ENCODE measurements at places on chromosomes 3 and 15. TPM values are rescaled to one million over a fixed set of nuclear protein-coding genes. Genes with fewer than 3 reads are reported as not detected.

GRCh38 chr15:74956648-74957475, at the start of gene RPP25:
TSS of gene RPP25 (minus strand) at chr15:74956772. CDS start at chr15:74956583, 189 bp downstream.
- DNase-seq, result peak; percentile 90

DNA sequence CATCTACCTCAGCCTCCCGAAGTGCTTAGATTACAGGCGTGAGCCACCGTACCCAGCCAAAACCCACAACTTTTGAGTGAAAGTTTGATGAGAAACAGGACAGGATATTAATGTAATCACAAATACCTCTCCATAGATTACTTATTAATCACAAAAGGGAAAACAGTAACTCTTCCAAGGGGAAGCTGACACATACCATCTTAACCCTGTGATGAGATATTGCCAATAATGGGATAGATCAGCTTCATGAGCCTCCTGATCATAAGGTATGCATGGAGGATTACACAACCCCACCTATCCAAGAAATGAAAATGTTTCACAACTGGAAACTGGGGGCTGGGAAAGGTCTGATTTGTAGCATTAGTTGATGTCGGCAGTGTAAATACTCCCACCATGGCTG, 131.5 kb downstream of the FRMD4B start:
- DNase-seq, result no peak

The HTR3E gene
- not detected for total RNA-seq

DNA sequence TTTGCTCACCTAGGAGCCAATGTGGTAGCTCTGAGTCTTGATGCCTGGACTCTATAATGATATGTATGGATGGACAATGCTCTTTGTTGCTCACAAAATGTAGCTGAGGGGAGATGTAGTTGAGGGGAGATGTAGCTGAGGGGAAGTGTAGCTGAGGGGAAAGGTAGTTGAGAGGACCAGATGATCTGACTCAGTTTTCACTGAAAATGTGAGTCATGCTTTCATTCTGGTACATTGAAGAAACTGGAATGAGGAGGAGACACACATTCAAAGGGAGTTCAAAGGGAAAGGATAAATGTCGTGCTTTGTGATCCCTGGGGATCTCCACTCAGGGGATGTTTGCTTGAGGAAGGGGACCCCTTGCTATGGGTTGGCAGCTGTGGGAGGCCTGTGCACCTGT, 302.9 kb upstream of the TRIM42 start:
- DNase-seq, result no peak

GRCh38 chr15:39846108-39846507, 63.5 kb upstream of the FSIP1 start:
- no peak for DNase-seq

DNA sequence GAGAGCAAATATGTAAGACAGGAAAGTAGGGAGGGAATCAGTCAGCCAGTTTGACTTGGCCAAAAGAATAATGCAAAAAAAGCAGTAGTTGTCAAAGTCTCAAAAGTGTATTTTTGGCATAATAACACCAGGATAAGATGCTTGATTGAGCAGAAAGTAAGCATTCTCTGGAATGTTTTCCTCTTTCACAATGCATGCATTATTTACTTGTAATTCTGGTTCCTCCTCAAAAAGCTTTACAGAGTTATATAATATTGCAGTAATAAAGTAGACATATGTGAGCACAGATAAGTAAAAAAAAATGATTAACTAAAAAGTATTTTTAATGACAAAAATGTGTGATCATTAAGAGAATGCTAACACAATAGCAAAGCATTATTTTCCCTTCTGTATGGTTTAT, 285.9 kb upstream of the BCHE start:
- DNase-seq, result no peak

DNA sequence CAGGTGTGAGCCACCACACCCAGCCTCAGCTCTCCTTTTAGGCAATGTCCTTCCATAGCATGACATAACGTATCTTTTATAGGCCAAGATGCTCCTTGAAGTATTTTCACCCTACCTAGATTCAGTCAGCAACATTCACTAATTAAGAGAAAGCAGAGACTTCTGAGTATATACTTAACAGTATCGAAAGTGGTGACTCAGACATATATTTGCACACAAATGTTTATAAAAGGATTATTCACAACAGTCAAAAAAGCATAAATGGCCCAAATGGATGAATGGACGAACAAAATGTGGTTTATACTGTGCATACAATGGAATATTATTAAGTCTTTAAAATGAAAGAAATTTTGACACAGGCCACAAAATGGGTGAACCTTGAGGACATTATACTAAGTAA, 108.6 kb downstream of the ZNF385D start:
- DNase-seq, result no peak

The LTF gene
- total RNA-seq, result 0.36 TPM

DNA sequence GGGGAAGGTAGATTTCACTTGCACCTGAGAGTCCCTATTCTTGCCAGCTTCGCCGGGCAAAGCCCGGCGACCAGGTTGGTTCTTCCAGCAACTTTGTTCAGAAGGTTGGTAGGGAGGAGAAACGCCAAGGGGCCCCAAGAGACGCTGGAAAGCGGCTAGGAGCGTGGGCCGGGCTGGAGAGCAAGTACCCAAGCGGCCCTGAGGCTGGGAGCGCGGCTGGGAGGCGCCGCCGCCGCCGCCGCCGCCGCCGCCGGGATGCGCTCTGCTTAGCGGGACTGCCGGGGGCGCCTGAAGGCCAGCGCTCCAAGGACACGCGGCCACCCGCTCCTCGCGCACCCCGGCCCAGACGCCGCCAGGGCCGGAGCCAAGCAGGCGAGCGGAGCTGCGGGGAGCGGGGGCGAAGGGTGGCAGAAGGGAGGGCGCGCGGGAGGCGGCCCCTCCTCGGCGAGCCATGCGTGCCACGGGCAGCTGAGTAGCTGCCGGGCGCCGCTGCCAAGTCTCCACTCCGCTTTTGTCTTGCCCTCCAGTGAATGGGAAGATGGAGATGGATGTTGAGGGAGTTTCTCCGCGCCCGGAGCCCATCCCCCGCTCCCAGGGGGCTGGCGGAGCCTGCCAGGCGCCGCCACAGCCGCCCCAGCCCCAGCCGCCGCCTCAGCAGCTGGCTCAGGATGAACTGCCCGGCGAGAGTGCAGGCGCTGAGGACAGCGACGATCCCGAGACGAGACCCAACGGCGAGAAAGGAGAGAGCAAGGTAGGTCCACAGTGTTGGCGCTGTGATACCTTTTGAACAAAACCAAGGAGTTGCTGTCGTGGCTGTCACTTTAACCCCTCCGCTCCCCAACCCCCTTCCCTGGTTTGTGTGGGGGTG, 227.4 kb upstream of the AZI2 start:
- DNase-seq, result no peak

The TMCO5A gene
- not detected for total RNA-seq

GRCh38 chr15:81596159-81596865, 222.3 kb upstream of the TMC3 start:
- DNase-seq, result no peak

The GABRR3 gene
- total RNA-seq, result not detected

The TLE3 gene
- total RNA-seq, result 51.2 TPM

The GCNT3 gene
- 0.36 TPM for total RNA-seq

GRCh38 chr3:194333212-194333980, 17.7 kb downstream of the CPN2 start:
- peak; percentile 90 for DNase-seq

The ANKRD63 gene
- not detected for total RNA-seq

DNA sequence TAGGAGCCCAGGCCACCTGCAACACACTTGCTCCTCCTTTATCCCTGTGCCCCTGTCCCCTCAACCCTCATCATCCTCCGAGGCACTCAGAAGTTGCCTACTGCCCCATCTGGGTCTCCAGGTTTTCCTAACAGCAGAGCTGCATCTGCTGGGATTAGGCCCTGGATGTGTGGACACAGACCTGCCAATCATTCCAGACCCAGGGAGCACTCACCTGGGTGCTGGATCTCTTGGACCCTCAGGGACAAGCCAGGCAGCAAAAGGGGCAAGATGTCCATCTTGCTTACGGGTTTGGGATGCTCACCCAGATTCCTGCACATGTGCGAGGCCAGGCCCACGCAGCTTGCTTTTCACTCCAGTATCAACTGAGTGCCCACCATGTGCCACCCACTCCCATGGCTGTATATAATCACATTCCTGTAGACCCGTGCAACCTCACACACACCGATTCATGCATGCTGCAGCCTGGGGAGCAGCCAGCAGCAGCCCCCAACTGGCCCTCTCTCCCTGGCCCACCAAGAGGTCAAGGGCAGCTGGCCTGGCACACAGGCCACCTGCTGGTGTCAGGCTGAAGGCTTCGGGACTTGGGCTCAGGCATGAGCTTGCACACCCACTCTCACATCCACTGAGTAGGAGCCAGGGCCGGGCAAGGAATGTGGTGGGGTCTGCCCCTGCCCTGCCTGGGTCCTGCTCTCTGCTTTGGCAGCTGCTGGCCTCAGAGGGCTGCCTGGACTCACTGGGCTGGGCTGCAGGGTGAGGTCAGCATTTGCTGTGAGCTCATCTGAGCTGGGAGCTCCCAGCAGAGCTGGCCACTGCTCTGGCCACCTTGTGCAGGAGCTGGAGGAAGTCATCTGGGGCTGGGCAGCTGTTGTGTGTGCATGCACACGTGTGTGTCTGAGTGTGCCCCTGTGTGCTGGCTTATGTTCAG, 14.9 kb downstream of the PRKCD start:
- DNase-seq, result no peak

- DNase-seq, result peak; percentile 77
These were observed 2.9 kb downstream of the NR2F2 start for GRCh38 chr15:96333131-96334016.

DNA sequence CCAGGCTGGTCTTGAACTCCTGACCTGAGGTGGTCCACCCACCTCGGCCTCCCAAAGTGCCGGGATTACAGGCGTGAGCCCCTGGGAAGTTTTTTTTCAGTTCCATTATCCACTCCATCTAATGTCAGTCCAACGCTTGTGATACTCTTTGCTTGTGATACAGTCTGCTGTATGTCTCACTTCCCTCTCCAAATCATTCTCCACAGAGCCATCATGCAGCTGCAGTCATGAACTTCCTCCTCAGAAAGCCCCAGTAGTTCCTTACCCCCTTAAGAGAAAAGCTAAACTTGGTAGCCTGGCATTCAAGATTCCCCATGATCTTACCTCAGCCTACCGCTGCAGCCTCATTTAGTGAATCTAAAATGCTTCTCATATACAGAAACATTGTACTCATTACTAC, 2.3 kb downstream of the ARPC4 start:
- no peak for DNase-seq

- DNase-seq, result peak; percentile 53
These were observed 27.0 kb downstream of the CHCHD6 start for GRCh38 chr3:126731044-126731443.

The FETUB gene
- not detected for total RNA-seq

- DNase-seq, result no peak
These were observed 11.6 kb downstream of the UPK1B start for GRCh38 chr3:119184796-119185570.

The PLCH1 gene
- total RNA-seq, result 0.36 TPM

DNA sequence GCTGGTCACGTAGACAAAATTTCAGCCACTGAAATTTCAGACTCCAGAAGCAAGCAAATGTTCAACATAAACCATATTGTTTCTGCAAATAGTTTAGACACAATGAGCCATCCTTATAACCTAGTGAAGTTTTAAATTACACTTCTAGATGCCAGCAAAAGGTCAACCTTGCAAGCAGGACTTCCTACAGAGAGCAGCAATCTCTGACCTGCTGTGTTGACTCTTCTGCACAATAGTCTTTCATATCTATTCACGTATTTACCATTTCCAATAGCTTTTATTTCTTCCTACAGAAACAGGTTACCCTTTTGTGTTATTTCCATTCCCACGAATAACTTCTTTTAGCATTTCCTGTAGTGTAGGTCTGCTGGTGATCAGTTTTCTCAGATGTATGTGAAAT, 10.6 kb downstream of the LMLN start:
- DNase-seq, result no peak

The SIDT1 gene
- total RNA-seq, result 1.1 TPM

The BFSP2 gene
- not detected for total RNA-seq

- no peak for DNase-seq
These were observed 771.4 kb downstream of the TUSC7 start for GRCh38 chr3:117480972-117481371.

- DNase-seq, result no peak
These were observed 132.9 kb downstream of the GABRB3 start for GRCh38 chr15:26639966-26640365.

The TMEM39A gene
- 16.4 TPM for total RNA-seq

- DNase-seq, result no peak
These were observed 27.7 kb downstream of the TRAK1 start for GRCh38 chr3:42118762-42119361.

- DNase-seq, result no peak
These were observed 104.7 kb upstream of the ROBO1 start for GRCh38 chr3:79872483-79872882.

DNA sequence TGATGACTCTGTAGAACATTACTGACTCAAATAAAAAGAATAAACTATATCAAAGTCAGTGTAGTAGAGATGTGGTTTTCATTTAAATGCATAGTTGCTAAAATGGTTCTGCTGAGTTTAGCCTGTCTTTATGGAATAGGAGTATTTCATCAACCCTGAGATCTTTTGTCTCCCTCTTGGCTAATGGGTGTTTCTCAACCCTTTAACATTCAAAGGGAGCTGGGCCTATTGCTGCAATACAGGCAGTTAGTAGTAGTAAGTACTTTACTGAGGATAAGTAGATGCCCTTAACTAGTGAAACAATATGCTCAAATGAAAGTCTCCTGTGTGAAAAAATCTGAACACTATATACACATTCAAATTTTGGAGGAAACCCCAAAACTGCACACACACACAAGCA, 184.7 kb upstream of the TTC14 start:
- DNase-seq, result no peak

GRCh38 chr3:83230841-83231240, 1469.4 kb upstream of the GBE1 start:
- no peak for DNase-seq

The HHLA2 gene
- total RNA-seq, result not detected

The PPP1R14D gene
- not detected for total RNA-seq

The CDHR4 gene
- total RNA-seq, result 0.27 TPM

The IMPG2 gene
- 0.54 TPM for total RNA-seq

- DNase-seq, result no peak
These were observed 100.4 kb downstream of the MYO5A start for GRCh38 chr15:52428297-52428696.

DNA sequence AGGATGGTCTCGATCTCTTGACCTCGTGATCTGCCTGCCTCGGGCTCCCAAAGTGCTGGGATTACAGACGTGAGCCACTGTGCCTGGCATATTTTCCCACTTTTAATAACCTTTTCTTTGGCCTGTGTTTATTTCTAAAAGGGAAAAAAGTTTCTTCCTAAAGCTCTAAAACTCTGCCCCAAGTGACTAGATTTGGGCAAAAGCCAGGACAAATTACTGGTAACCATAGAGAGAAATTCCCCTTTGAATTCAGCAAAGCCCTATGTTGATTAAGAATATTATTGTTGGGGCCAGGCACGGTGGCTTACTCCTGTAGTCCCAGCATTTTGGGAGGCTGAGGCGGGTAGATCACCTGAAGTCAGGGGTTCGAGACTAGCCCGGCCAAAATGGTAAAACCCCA, 11.5 kb upstream of the TRPM7 start:
- no peak for DNase-seq

Data from sigmoid colon (tissue), 7 donors.